Iris pigment epithelial cell (primary cell): ENCODE measurements at places on chromosomes 6 and 20.

DNA sequence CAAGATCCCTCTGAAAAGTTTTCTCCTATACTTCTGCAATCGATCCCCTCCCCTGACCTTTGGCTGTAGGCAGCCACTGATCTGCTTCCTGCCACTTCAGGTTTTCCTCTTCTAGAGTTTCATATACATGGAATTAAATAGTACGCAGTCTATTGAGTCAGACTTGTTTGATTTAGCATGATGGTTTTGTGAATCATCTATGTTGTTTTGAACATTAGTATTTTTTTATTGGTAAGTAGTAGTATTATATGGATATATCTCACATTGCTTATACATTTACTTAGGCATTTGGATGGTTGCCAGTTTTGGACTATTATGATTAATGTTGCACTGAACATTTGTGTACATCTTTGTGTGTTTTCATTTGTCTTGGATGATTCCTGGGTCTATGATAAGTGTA, 518.0 kb downstream of the CD109 start:
- no peak for DNase-seq

DNA sequence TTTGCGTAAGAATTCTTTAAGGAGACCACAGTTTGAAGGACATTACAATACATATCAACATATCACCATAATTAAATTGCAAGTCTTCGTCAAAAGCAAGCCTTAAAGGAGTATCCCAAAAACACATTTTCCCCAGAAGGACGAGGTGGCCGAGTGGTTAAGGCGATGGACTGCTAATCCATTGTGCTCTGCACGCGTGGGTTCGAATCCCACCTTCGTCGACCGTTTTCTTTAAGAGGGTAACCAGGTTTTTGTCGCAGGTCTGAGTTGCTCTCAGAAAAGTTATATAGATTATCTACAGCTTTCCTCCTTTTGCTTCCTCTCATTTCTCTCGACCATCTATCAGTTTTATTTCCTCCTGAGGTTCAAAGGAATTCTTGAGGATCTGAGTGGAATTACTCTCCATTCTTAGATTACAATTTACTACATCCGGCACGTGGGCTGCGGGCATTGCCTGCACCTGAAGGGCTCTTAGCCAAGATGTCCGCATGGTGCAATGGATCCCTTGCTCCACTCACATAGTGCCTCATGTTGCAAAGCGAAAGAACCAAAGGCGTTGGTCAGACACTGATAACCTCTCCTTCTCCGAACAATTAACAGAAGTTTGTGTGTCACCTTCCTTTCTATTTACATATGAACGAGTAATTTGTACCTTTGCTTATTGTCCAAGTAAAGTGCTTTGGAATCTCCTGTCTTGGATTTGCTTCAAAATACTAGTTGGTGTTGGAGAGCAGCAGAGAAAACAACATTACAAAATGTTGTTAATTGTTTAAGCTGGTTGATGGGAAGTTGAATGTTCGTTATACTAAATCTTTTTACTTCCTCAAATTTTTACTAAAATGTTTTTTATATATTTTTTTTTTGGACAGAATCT, 14.0 kb downstream of the POM121L2 start:
- DNase-seq = peak; percentile 63

DNA sequence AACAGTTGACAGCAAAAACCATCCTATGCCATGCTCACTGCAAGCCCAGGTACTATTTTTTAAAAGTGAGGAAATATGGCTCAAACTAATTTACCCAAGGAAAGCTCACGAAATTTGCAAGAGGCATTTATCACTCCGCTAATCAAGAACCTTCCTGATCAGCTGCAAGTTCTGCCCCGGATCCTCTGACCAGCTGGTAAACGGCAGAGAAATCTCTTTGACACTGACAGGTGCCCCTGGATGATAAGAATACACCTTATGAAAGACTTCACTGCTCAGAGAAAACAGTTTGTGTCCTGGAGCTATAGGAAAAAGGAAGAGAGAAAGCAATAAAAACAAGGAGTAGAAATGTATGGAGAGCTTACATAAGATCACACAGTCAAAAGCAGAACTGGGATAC, 6.4 kb downstream of the CNKSR3 start:
- DNase-seq = no peak

DNA sequence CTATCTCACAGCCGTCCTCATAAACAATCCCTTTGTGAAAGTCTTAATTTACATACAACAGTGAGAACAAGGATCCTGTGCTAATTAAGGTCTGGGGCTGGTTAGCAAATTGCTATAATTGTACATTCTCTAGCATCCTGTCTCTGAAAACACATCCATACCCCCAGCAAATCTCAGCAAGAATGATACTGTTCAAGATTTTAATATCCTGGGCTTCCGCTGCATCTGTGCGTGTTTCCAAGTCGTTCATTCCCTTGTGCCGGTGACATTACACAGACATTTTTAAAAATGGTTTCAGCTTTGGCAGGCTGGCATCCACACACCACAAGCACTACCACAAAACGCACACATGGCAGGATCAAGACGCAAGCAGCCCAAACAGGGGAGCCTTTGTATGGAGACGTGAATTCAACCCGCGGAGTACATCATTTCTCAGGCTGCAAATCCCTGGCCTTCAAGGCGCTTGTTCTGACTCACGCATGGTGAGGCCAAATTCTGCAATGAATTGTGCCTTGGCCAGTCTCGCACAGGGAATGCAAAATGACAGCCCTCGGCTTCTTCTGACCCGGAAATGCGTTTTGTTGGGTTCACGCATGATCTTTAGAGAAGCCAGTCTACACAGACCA, 20.3 kb downstream of the ZMYND8 start:
- peak; percentile 83 for DNase-seq

DNA sequence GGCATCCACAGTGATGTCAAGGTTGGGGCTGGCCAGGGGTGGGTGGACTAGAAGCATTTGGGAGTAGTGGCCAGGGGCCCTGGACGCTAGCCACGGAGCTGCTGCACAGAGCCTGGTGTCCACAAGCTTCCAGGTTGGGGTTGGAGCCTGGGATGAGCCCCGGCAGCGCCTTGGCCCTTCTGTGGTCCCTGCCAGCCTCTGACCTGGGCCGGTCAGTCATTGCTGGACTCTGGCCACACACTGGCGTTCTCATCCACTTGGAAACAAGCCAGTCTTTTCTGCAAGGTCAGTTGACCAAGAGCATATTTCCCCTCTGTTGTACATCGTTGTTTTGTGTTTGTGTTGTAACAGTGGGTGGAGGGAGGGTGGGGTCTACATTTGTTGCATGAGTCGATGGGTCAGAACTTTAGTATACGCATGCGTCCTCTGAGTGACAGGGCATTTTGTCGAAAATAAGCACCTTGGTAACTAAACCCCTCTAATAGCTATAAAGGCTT, 8.4 kb downstream of the PSMA7 start:
- DNase-seq = peak; percentile 82

DNA sequence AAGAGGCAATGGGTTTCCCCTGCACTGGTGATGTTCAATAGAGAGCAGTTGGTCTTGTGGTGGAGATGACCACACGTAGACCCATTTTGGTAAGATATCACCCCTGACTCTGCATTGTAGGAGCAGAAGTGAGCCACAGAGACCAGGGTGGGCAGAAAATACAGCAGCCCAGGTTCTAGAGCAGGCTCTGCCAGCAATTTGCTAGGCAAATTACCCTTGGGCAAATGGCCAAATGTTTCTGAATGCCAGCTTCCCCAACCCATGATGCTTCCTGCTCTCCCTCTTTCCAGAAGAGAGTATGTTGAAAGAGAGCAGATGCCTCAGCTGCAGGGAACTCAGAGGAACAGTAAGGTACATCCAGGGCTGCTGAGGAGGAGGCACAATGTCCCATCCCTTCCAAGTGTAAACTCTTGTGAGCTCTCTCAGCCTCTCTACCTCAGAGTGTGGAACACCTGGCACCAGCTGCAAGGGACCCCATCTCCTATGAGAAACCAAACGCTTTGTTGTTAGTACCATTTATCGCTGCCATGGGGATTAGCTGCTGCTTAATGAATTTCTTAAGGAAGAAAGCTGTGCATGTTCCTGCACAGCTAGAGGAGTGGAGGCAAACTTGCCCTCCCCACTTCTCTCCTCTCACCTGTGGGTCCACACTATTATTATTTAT, 317.5 kb upstream of the MOCS1 start:
- no peak for DNase-seq

GRCh38 chr6:153800580-153801188, 238.4 kb upstream of the OPRM1 start:
- DNase-seq = no peak

DNA sequence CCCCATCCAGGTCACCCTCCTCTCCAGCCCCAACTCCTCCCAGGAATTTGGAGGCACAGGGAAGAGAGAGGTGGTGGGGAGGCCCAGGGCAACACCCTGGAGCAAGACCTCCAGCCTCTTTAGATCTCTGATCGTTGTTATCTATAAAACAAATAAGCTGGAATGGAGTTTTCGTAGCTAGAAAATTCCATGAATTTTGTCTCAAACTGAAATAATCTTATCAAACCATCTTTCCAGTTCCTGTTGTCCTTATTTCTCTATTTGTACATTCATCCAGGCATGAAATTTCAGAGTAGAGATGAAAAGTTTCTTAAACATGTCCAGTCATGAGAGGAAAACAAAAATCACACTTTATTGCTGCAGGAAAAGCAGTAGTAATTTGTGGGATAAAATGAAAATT, 6.2 kb upstream of the SLC4A11 start:
- no peak for DNase-seq

DNA sequence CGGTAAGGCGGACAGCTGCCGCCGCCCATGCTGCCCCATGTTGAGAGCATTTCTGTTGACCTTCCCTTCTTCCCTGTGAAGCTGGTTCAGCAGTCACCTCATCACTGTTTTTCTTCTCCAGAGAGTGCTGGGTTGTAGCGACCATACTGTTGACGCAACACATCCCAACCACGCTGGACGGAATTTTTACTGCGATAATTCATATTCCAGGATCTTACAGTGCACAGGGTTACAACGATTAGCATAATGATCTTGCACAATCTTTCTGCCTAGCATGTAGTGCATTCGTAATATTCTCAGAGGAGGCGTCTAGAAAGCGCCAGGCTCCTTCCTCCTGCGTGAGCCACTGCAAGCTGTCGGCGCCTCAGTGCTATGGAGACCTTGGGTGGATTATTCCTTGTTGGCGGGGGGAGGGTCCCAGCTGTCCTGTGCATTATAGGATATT, 137.0 kb downstream of the MTHFD1L start:
- DNase-seq = no peak

DNA sequence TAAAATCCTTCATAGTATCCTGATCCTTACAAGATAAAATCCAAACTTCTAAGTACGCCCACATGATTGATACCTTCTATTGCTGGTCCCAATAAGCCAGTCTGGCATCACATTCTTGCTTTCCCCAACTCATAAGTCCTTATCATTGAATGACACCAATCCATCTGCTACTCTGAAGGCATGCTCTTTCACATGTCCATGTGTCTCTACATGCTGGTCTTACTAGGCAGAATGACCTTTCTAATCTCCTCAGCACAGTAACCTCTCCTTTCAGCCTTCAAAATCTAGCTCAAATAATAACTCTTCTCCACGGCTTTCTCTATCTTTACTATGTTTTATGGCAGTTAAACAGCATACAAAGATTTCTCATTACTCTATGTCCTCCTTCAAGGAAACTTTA, 71.1 kb downstream of the ASCC3 start:
- no peak for DNase-seq

DNA sequence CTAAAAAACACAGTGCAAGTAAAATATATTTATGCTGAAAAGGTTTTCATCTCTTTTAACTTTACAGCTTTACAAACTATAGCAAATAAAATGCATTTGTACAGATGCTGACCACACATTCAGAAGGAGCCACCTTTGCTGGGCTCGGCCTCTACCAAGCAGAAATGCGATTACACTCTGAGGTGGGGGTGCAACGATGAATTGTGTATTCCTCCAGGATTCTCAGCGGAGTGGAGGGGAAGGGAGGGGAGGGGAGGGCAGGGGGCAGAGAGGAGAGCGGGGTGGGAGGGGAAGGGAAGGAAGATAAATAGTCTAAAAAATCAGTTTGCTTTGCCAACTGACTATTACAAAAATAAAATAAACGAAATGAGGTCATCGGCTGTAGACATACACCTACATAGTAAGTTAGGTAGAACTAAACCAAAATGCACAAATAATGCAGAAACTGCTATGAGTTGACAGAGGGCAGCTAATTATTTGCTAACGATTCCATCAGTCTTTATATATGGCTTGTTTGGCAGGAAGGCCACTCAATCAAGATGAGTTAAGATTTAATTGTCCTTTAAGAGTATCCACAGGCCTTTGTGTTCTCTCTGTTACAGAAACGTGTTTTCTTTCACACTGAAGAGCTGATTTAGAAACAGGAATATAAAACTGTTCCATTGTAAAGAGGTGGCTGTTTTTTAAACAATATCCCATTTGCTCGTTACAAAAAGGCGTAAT, 90.1 kb downstream of the TAF4 start:
- DNase-seq = no peak

DNA sequence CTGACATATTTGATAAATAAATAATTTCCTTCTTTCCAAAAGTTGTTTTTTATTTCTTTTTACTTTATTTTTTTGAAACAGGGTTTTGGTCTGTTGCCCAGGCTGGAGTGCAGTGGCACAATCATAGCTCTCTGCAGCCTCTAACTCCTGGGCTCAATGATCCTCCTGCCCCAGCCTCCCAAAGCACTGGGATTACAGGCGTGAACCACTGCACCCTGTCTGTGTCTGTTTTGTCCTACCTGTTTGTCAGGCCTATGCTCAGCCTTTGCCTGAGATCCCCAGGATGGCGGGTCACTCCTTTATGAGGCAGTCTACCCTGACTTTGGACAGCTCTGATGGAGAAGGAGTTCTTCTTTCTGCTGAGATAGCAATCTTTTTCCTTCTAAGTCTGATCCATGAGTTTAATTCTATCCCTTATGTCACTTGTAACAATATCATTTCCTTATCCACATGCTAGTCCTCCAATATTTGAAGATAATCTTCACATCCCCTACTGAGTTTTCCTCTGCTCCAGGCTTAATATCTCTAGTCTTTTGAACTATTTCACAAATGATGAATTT, 14.4 kb upstream of the SLC16A10 start:
- no peak for DNase-seq

DNA sequence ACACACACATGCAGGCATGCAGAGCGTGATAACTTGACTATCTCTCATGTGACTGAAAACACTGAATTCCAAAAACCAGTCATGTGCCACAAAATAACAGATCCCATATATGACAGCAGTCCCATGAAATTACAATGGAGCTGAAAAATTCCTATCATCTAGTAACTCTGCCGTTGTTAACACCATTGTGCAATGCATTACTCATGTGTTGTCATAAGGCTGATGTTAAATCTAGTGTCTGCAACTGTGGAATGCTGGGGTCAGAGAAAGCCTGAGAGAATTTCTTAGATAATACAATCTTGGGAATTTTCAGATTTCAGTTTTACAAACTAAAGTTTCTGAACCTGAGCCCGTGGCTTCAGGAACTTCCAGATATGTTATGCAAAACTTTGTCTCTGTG, 70.2 kb downstream of the LYRM4 start:
- DNase-seq = peak; percentile 98
